Endothelial cell (in vitro differentiated cells): ENCODE measurements at places on chromosomes 7 and 10. TPM values are rescaled to one million over a fixed set of nuclear protein-coding genes. Genes with fewer than 3 reads are reported as not detected.

GRCh38 chr7:41779918-41780317, 77.0 kb upstream of the INHBA start:
- H3K27me3 ChIP-seq = peaks cover 2% of the 10 kb centered on the region
- H3K4me3 ChIP-seq = no peak overlapping the region
- DNase-seq = no peak
- no peaks in the 10 kb centered on the region for H3K4me1 ChIP-seq

DNA sequence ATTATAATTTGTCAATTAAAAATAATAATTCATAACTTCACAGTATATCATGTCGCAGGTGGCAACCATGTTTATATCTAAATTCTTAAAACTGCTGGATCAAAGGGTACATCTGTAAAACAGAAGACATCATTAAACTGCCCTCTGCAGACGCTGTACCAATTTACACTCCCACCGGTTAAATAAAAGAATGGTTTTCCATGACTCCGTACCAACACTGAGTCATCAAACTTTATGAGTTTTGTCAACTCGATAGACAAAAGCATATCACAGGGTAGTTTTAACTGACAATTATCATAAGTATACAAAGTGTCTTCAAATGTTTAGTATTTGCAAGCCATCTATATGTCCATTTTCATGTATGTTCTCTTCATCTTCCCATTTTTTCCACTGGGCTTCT, 5.7 kb upstream of the GSTK1 start:
- H3K4me1 ChIP-seq = peaks cover 10% of the 10 kb centered on the region
- DNase-seq = no peak
- no peak overlapping the region for H3K4me3 ChIP-seq
- H3K36me3 ChIP-seq = no peaks in the 10 kb centered on the region

DNA sequence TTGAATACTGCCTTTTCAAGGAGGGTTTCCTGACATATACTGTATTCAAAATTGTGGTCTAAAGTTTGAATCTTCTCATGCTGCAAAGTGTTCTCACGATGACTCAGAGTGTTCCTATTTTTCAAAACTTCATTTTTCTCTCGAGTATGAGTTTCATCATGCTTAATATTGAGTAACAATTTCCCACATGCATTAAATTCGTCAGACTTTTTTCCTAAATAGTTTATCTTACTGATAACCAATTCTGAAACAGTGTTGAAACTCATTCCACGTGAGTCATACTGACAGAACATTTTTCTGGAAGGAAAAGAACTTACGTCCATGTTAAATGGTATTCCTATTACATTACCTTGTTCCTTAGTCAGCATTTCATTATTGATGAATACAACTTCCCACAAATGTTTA, 44.1 kb downstream of the ZNF33B start:
- no peak overlapping the region for H3K27ac ChIP-seq
- no peaks in the 10 kb centered on the region for H3K4me1 ChIP-seq
- no peak for DNase-seq
- H3K27me3 ChIP-seq = peaks cover 2% of the 10 kb centered on the region
- peaks cover 86% of the 10 kb centered on the region for H3K36me3 ChIP-seq

DNA sequence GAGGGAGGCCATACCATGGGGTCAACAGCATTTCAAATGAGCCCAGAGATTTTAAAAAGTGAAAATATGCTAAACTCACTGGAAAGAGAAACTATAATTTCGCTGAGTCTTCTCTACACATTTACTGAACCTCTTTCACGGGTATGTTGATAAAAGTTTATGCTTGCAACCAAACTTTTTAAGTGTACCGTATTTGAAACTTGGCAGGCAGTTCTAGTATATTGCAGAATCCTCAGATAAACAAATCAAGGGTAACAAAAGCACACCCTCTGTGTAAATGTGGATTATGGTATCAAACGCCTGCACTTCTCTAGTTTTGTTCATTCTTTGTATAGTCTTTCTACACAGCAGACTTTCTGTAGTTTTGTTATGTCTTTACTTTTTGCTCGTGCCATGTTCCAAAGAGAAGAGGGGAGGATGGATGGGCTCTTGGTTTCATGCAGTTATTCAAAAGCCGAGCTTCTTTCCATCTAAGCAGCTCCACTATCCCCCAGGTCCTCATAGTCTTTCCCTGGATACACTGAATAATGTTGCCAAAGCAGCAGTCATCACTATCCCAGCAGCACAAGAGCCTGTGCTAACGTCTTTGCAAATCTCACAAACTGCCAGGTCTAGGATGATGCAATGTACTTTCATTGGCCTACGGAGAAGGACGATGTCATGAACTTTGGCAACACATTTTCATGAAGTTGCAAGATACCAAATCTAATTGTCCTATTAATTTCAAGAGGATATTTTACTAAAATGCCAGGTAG, 131.2 kb downstream of the MPP7 start:
- no peak overlapping the region for H3K27ac ChIP-seq
- no peak for DNase-seq
- H3K27me3 ChIP-seq = peaks cover 1% of the 10 kb centered on the region
- H3K36me3 ChIP-seq = no peaks in the 10 kb centered on the region
- no peak overlapping the region for H3K4me3 ChIP-seq

DNA sequence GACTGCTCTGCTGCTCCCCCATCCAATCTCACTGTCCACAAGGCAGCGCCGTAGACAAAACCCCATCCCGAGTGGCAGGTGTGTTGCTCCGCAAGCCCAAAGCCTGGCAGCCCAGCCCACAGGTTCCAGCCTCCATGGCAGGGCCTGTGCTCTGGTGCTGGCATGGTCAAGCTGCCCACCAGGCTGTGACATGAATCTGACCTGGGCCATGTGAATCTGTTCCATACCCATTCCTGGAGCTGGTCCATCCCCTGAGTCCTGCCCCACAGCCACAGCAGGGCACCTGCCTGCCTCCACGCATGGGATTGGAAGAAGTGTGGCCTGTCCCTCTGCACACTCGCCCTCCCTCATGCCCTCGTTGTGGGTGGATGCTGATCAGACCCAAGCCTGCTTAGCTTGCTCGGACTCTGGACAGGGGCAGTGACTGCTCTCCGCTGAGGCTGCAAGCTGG, 128.8 kb downstream of the PTPN20 start:
- peaks cover 6% of the 10 kb centered on the region for H3K27me3 ChIP-seq
- no peaks in the 10 kb centered on the region for H3K4me1 ChIP-seq
- H3K27ac ChIP-seq = no peak overlapping the region
- no peak for DNase-seq
- H3K4me3 ChIP-seq = no peak overlapping the region

Gene CPEB3
- 2.4 TPM for total RNA-seq
